Esophagus mucosa (tissue), 1 donor: ENCODE measurements at places on chromosomes 6 and 20. TPM values are rescaled to one million over a fixed set of nuclear protein-coding genes. Genes with fewer than 3 reads are reported as not detected.

DNA sequence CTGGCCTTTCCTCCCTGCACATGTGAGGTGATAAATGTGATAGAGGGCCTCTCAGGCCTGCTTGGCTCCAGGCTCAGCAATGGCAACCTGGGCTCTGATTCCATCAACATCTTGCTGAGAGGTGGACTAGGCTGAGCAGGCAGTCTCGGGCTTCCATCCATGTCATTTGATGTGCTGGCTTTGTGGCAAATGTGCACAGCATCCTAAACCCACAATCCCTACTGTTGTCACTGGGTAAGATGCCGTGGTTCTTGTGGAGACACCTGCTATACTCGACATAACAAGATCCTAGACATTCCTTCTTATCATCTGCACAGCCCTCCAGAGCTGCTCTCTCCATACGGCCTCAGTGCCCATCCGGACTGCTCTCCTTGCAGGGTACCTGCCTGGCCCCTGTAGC lies 2.8 kb upstream of the ZCCHC3 start:
- ATAC-seq = no peak

DNA sequence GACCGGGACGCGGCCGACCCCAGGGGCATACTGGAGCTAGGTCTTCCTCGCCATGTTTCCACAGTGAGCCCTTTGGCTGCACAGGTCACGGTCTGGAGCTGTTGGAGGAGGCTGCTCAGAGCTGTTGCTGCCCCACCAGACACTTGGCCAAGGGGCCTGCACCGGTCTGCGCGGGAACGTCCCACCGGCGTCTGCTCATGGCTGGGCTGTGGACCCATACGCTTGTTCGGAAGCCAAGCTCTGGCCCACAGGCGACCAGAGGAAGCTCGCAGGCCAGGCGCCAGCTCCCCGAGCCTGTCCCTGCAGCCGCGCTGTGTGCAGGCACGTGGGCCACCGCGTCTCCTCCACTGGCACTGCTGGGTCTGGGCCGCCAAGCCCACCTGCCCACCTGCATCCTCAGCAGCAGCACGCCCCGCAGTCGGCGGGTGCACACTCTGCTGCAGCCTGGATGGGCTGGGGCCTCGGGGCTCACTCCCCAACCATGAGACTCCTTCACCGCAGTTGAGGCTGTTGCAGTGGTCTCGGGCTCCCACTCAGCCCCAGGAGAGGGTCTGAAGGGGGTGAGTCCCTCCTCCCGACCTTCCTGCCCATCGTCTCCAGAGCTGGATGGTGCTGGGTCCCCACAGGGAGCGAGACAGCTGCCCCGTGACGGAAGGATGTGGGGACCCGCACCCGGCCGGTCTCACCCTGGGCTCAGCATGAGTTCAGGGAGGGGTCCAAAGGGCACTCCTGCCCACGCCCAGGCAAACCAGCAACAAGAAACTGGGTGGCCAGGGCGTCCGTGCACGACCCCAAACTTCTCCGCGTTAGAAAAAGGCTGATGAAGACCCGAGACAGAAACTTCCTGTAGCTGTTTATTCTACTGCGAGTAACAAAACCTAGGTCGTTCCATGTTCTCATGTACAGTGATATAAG lies 15.5 kb upstream of the TCFL5 start:
- peak; percentile 46 for ATAC-seq

GRCh38 chr20:21739161-21739560 lies 33.7 kb downstream of the PAX1 start:
- ATAC-seq = no peak

- ATAC-seq = no peak
Observed at GRCh38 chr6:28977341-28978132, 27.6 kb downstream of the ZNF311 start.

DNA sequence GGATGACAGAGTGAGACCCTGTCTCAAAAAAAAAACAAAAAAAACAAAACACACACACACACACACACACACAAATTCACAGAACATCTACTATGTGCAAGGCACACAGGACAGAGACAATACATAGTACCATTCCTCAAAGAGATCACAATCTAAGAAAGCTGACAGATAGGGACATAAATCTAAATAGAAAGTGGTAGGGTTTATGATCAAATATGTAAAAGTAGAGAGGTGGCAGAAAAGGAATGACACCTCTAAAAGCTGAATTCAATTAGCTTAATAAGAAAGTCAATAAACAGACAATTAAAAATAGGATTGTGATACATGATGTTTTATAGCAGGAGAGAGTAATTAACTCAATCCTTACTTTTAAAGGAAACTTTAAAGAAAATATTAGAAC lies 41.5 kb downstream of the USP45 start:
- no peak for ATAC-seq

DNA sequence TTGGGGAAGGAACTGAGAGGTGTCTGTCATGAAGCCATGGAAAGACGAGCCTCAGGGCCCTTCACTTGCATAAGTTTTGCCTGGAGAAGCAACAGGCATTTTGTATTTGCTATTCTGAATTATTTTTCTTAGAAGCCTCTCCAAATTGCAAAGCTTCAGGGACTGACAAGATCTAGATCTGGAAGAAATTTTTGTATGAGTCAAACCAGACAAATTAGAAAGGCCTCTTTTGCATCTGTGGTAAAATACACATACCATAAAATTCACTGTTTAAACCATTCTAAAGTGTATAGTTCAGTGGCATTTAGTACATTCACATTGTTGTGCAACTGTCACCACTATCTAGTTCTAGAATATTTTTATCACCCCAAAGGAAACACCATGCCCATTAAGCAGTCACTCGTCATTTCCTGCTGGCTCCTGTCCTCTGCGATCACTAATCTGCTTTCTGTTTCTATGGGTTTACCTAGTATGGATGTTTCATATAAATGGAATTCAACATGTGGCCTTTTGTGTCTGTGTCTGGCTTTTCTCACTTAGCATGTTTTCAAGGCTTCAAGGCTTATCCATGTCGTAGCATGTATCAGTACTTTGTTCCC lies 269.1 kb downstream of the PHF3 start:
- ATAC-seq = peak; percentile 66

GRCh38 chr6:14676064-14676463 lies 558.5 kb downstream of the CD83 start:
- no peak for ATAC-seq

GRCh38 chr6:25435416-25435985 lies 156.3 kb downstream of the CARMIL1 start:
- peak; percentile 44 for ATAC-seq

DNA sequence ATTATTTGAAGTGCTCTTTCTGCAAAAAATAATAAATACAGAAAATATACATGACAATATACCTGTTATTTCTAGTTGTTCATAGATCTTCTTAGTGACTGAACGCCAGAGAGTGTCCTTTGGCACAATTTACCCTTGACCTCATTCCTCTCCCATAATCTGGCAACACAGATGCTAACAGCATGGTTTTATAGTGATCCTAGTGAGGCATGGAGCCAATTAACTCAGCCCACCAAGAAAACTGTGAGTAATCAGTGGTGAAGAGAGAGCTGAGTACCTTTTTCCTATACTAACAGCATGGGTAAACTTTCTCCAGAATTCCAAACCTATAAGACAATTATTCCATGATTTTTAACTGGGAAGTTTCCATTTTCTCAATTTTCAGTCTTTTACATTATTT lies 61.0 kb downstream of the VGLL2 start:
- ATAC-seq = no peak

CCN5 gene
- 1.9 TPM for total RNA-seq

GNAS-AS1 gene
- 0.64 TPM for total RNA-seq

LY86 gene
- 0.48 TPM for total RNA-seq

LST1 gene
- 2.4 TPM for total RNA-seq

JPH2 gene
- 1.0 TPM for total RNA-seq

FYN gene
- 5.2 TPM for total RNA-seq
